PC-9 (cell line): ENCODE measurements at places on chromosomes 6 and 20. TPM values are rescaled to one million over a fixed set of nuclear protein-coding genes. Genes with fewer than 3 reads are reported as not detected.

TTLL9 gene
- 1.5 and 1.8 TPM in 2 replicates for total RNA-seq

GRCh38 chr6:152201120-152201519 is 393.6 kb downstream of the ESR1 start:
- no peak for DNase-seq

C20orf202 gene
- total RNA-seq, result not detected in 2 replicates

GRCh38 chr6:111996144-111996865 is 57.6 kb upstream of the CCN6 start:
- DNase-seq, result no peak
